ENCODE measurements at places on chromosomes 7 and 10.

- DNase-seq = no peak
Measured at GRCh38 chr7:75740846-75741497, 2.2 kb upstream of the HIP1 start.

- DNase-seq = no peak
Measured at GRCh38 chr7:112521942-112522341, 41.2 kb downstream of the LSMEM1 start.

DNA sequence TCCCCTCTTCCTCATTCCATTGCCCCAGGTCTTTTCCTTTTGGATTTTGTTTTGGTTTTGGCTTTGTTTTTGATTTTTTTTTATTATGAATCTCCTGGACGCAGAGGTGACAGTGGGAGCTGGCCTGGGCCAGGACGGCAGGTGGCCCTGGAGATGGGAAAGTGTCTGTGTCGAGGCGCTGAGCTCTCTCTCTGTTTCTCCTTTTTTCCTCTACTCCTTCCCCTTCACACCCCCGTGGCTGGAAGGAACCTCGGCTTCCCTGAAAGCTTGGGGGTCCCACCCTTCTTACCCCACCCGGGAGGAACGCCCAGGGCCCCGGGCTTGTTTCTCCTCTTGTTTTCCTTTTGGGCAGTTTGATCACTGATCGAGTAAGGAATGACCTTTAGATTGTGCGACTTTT is 13.2 kb downstream of the TRIM8 start:
- DNase-seq = no peak

DNA sequence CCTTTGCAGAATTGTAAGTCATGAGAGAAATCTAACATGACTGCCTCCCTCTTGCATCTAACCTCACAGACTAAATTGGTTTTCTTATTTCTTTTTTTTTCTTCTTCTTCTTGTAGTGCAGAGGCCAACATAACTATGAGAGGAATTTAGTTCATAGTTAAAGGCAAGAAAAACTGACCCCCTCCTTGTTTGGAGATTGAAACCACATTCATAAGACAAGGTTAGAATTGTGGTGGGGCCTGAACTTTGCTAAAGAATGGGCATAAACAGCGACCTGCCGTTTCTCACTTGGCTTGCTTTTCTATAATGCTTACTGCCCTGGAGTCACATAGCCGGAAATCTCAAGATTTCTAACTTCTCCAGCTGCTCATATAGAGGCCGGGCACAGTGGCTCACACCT is 2.4 kb upstream of the POLM start:
- no peak for DNase-seq

DNA sequence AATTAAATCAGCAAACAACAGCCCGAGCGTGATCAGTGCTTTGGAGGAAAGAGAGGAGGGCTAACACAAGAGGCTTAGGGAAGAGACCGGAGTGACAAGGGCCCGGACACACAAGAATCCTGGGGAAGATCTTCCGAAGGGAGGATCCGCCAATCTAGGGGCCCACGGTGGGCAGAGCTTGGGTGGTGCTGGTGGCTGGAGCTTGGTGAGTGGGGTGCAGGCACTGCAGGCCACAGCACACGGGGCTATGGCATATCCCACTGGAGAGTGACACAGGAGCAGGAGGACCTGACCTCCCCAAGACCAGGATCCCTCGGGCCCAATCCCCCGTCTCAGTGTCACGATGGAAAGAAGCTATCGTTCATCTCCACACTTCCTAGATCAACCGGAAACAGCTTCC is 471.3 kb upstream of the FOXK1 start:
- DNase-seq = no peak

DNA sequence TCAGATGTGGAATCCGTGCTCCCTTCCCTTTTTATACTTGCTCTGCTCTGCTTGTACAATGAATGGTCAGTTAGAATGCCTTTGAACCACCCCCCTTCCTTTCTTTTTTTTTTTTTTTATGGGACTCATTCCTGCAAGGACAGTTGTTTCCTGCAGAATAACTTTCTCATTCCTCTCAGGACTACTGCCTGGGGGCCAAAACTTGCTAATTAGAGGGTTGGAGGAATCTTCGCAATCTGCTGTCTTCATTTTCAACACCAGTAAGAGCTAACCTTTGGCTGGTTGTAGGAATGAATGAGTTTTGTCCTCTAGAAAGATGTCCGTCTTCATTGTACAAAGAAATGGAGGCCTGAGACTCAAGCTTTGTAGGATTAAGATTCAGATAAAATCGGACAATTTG is 868.1 kb downstream of the LRMDA start:
- no peak for DNase-seq

GRCh38 chr7:124514471-124514870 is 251.1 kb downstream of the GPR37 start:
- no peak for DNase-seq

DNA sequence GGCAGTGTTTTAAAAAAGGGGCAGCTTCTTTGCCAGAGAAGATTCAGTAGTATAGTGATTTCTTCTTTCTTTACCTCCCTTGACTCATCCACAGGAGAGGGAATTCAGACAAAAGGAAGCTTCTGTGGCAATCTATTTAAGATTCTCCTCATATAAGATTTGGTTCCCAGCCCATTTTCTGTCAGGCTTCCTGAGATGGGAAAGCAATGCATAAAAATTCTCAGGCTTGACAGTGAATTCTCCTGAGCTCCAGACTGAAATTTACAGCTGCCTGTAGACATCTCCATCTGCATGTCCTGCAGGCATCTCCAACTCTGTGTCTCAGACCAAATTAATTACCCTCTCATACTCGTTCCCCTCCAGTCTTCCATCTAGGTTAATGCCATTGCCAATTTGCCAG is 72.8 kb downstream of the TSPAN12 start:
- no peak for DNase-seq

GRCh38 chr10:93224005-93224779 is 150.5 kb downstream of the CYP26A1 start:
- DNase-seq = no peak

- DNase-seq = no peak
Measured at GRCh38 chr10:132109341-132110110, 43.8 kb downstream of the JAKMIP3 start.

- DNase-seq = no peak
Measured at GRCh38 chr10:114623661-114624294, 34.3 kb downstream of the ABLIM1 start.

- DNase-seq = no peak
Measured at GRCh38 chr7:158957510-158957906, 101.2 kb downstream of the DYNC2I1 start.

- DNase-seq = no peak
Measured at GRCh38 chr10:34224639-34225038, 590.5 kb downstream of the PARD3 start.

- no peak for DNase-seq
Measured at GRCh38 chr10:23686722-23687121, 247.8 kb downstream of the OTUD1 start.

GRCh38 chr7:100342765-100343164 is 15.2 kb upstream of the PILRB start:
- no peak for DNase-seq

DNA sequence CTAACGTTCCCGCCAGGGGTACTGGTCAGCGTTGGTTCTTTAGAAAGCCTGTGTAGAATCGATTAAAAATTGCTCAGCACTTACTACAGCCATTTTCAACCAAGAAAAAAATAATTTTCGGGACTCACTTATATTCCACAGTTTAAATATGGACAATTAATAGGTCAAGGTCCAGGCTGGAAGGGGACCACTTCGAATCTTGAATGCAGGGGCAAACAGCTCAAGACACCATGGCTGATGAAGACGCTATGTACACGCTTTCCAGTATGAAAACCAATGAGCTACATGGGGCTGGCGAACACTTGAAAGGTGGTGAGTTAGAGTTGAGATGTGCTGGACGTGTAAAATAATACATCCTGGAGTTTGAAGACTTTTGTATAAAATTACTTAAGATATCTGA is 87.2 kb downstream of the PRKCQ start:
- no peak for DNase-seq

DNA sequence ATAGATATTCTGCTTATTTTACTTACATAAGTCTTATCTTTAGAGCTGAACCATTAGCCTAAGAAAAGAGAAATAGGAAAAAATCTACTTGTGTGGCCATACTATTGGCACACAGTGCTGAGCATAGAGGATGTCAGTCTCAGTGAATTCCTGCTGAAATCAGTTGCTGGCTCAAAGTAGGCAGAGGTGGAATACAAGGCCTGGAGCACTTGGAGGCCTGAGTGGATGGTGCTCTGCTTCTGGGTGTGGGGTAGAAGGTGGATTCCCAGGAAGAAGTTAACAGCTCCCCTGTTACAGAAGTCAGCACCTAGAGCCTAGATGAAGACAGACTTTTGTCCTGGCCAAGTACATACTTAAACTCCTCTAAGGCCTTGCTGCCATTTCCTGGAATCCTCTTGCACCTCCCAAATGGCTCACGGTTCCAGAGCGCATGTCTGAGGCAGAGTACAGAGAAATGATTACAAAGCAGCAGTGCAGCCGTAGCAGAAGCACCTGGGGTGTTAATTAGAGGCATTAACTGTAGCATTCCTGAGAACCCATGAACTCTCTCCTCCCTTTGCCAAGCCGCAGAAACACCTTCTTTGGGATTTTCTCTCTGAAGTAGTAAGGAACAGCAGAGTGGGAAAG is 18.0 kb upstream of the XPNPEP1 start:
- DNase-seq = no peak

DNA sequence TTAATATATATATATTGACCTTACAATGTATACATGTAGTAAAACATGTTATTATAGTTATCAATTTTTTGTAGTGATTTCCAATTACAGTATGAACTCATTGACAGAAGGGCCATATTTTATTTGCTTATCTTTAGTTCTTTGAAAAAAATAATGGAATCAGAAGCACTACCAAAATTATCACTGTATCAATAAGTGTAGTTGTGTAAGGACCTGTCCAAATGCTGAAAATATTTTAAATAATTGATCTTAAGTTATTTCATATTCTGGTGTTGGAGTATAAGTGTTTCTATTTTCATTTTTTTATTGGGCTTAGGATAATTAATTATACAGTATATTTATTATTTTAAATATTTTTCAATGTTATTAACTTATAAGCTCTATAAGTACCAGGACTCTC is 8.5 kb upstream of the DGKB start:
- no peak for DNase-seq

DNA sequence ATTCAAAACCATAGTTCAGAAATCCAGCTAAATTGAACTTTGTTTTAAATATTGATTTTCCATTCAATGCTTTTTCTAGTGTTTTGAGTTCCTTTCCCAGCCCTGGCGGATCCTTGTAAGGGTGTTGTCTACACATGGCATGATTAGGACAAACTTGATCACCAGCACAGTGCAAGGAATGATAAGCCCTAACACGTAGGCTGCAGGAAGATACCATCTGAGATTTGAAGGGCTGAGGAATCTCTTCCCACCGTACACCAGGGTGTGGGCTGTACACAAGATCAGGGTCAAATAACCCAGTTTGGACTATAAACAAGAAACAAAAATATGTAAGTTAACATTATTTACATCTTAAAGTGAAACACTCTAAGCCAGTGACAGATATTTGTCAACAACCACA is 27.4 kb downstream of the STEAP4 start:
- no peak for DNase-seq

DNA sequence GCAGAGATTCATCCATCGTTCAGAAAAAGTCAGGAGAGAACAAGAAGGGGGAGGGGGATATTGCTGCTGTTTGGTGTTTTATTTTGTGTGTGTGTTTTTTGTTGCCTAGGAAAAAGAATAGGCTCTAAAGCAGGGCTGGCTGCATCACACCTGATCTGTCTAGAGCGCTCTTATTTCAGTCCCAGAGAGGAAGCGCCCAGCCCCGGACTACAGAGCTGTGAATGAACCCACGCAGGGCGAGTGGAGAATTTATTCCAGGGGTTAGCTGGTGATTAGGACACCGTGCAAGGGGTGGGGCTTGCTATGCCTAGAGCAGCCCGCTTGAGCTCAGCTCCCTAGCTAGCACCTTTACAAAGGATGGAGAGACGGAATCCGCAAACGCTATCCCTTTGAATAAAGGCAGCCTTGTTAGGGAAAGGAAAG is 621 bp upstream of the FAM13C start:
- no peak for DNase-seq

DNA sequence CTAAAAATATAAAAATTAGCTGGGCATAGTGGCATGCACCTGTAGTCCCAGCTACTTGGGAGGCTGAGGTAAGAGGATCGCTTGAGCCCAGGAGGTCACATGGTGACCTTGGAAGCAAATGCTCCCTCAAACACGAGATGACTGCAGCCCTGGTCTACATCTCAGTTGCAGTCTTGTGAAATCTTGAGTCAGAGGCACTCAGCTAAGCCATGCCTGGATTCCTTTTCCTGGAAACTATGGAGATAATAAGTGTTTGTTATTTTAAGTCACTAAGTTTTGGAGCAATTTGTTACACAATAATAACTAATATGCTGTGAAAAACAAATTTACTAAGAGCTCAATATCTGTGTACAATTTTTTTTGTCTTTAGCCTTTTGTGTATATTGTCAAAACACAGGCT is 284.3 kb upstream of the KAT6B start:
- no peak for DNase-seq

DNA sequence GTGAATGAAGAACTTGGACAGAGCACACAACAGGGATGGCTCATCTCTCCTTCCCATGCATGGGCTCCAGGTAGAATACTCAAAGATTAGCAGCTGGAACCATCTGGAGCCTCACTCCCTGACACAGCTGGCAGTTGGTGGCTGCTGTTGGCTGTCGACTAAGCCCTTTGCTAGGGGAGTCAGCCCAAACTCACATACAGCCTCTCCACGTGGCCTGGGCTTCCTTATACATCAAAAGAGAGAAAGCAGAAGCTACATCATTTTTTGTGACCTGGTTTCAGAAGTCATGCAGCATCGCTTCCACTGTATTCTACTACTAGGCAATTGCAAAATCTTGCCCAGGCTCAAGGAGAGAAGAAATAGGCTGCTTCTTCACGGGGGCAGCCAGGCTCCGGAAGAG is 24.4 kb downstream of the ASNS start:
- no peak for DNase-seq

DNA sequence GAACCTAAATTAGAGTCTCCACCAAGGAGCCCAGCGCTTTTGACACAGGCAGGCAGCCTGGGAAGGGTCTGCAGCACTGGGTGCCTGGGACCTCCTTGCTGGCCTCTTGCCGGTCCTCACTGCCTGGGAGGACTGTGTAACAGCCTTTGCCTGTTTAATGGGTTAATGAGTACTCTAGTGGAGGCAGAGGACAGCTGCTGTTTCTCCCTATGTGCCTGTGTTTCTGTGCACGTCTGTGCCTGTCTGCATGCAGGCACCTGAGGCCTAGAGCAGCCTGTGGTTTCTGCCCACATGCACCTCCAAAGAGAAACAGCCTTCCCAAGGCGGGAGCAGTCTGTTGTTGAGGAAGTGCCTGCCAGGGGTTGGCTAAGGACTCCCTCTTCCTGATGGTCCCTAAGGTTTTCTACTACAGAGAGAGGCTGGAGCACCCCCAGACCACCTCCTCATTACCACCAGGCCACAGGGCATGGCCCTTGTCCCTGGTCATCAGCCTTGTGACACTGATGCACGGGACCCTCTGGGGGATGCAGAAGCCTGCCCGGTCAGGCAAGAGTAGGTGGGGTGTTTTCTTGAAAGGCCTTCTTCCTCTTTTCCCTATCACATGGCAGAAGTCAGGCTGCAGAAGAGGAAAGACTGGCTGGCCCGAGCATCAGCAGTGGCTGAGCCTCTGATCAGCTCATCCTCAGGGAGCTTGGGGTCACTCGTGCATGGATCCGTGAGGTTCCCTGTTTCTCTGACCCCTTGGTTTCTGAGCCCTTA is 14.2 kb downstream of the SLC29A3 start:
- no peak for DNase-seq

GRCh38 chr7:18459484-18460245 is 35.9 kb upstream of the HDAC9 start:
- DNase-seq = no peak

- no peak for DNase-seq
Measured at GRCh38 chr7:116230191-116231005, 20.1 kb downstream of the TES start.

- DNase-seq = no peak
Measured at GRCh38 chr7:23426876-23427275, 43.4 kb downstream of the IGF2BP3 start.
